ENCODE measurements at places on chromosomes 7 and 10.

- no peak for DNase-seq
Observed at GRCh38 chr7:142745745-142746144, 3.5 kb upstream of the PRSS1 start.

DNA sequence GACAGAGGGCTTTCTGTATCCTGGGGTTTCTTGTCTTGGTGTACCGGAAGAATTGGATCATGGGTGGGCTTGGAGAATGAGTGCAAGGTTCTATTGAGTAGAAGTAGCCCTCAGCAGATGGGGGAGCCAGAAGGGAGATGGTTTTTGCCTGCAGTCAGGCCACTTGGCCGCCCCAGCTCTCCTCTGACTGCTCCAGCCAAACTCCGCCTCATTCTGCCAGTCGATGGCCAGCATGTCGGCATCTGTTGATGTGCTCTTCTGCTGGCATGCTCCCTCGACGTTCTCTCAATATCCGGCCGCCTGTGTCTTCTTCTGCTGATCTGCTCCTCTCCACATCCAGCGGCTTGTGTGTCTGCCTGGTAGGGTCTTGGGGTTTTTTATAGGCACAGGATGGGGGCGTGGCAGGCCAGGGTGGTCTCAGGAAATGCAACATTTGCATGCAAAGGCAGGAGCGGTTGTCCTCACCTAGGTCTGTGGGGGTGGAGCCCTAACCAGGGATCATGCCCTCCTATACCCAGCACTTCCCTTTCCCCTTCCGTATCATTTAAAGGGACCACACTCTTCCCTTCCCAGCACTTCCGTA is 40.2 kb upstream of the TNS3 start:
- DNase-seq: no peak

GRCh38 chr10:5071411-5072198 is 22.6 kb upstream of the AKR1C3 start:
- DNase-seq: peak; percentile 5

DNA sequence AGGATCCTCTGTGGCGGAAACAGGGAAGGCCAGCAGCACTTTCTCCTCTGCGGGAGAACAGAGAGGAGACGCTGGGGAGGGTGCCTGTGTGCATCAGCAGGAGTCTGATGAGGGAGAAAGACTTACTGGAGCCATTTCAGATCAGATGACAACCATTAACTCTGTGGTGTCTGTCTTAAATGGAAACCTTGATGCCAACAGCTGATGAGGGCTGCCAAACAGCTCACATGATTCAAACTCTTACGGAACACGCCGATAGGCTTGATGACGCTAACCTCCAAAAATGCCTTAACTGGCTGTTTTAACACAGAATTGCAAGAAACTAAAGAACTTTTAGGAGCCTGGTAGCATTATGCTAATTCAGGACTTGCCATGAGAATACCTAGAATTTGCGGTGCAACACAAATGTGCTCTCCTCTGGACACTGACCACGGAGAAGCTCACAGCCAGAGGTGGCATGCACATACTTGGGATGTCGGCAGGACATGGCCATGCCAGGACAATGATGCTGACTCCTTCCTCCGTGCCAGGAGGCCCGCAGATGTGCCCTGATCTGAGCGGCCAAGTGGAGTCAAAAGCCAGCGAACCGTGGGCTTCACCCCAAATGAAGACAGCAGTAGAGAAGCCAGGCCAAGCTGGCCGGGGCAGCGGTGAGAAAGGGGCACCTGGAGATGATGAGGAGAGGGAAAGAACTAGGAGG is 154.9 kb downstream of the ZMYND11 start:
- DNase-seq: no peak

DNA sequence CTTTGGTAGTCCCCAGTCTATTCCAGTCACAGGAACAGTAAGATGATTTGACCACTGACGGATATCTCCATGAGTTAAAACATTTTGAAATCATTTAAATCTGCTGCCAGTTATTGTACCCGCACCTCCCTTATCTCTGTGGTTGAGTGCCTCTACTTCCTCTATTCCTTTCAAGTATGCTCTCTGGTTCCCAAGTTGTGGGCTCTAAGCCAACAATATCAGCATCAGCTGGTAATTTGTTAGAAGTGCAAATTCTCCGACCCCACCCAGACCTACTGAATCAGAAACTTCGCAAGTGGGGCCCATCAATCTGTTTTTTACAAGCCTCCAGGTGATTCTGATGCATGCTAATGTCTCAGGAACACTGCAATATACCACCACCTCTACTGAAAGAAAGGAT is 235.5 kb downstream of the CCSER2 start:
- DNase-seq: no peak

DNA sequence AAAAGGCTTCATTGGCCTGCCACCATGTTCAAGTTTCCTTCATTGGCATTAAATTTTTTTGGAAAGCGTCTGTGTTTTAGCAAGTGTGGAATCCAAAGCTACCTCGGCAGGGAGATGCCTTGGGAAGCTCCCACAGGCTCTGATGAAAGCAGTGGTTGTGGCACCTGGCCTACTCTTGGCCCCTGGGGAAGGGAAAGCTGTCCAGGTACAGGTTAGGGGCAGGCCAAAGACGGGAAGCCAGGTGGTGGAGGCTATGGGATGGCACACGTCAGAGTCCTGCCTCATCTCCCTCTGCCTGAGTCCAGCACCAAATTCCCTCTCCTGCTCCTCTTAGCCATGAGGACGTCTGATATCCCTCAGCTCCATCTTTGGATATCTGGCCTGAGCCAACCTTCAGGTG is 49.7 kb downstream of the C10orf120 start:
- DNase-seq: no peak

- DNase-seq: no peak
Observed at GRCh38 chr7:89238156-89238555, 442.6 kb upstream of the TEX47 start.

GRCh38 chr10:101358706-101359300 is 4.8 kb downstream of the BTRC start:
- no peak for DNase-seq

- DNase-seq: no peak
Observed at GRCh38 chr10:13892871-13893270, 306.1 kb downstream of the PRPF18 start.

All from anterior cingulate cortex (tissue), 58 donors.